ENCODE measurements at places on chromosomes 12 and 14.
A peak's percentile ranks its signal among the peaks of the same experiment; 100 is the strongest.

DNA sequence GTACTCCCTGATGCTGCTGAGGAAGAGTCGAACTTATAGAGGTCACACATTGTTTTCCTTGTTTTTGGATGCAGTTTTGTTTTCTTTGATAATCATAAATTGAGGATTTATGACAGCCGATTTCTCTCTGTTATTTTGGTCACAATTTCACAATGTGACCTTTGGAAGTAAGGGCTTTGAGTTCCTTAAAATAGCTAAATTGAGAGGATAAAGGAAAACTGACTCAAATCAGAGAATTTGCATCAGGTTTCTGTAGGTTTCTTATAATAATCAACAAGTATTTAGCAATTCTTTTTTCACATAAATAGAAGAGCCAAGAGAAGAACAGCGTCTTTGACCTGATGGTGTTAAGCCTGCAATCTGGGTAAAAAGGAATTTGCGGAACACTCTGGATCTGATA is 66.1 kb downstream of the ETV6 start:
- no peak for DNase-seq

DNA sequence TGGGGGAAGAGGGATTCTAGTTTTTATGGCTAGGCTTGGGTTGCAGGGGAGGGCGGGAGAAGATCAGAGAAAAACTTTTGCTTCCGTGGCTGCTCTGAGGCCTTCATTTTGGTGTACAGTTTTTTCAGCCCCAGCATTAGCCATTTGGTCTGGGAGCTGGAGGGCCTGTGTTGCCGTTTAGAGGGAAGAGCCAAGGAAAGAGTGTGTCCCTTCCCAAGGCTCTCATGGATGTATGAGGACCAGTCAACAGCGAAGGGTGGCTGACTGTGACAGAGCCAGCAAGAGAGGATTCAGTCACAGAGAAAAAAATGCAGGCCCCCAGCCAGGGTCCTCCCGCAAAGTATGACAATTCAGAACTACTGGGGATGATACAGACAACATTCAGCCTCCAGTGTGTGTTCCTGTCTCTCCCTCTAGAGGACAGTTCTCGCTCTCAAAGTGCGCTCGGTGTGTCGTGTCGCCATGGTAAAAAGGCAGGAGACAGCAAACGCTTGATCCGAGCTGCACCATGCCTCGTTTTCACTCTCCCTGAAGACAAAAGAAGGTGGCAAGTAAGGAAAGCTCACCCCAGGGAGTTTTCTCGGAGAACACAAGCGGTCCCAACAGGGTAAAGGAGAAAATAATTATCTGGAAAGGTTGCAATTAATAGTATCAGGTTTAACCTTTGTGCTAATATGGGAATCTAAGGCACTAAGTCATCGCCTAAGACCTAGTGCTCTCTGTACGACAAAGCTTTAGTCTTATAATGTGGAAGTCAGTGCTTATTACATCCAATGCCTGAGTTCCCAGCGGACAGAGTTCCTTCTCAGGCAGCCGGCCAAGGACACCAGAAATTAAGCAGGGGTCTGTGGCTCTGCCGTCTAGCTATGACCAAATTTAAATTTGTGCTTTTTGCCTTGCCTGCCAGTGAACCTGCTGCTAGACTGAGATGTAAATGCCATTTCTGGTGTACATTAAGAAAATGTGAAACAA is 157.3 kb upstream of the PLXNC1 start:
- no peak for DNase-seq

DNA sequence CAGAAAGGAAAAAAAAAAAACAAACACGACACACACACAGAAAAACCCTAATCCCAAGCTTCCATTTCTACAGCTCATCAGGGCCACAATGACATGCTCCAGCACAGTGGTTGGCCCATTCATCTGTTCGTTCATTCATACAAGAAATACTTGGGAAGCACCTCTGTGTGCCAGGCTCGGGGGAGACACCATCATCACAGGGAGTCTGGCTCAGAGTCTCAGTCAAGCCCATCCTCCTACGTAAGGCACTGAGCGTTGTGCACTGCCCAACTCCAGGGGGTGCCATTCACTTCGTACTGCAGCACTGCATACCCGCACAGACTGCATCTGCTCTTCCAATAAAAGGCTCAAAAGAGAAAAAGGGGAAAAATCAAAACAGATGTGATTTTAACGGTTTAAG is 15.3 kb downstream of the VPS37B start:
- no peak for DNase-seq

DNA sequence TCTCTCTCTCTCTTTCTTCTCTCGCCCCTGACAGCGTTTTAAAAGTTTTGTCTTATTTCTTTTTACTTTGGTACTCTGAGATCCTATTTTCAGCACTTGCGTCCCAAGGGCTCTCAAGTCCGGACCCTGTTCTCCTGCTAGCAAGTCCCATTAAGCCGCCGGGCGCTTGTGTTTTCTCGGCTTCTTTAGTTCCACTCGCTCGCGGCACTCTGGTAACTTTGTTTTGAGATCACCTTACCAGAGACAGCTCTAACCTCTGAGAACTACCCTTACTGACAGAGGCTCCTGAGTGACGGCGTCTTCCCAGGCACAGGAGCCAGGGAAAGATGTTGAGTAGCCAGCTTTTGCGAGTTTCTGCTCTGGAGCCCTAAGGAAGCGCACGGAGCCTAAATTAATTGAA is 2.7 kb upstream of the MYF5 start:
- DNase-seq, result no peak

- no peak for DNase-seq
Measured at GRCh38 chr12:227286-227915, 13.4 kb upstream of the SLC6A12 start.

DNA sequence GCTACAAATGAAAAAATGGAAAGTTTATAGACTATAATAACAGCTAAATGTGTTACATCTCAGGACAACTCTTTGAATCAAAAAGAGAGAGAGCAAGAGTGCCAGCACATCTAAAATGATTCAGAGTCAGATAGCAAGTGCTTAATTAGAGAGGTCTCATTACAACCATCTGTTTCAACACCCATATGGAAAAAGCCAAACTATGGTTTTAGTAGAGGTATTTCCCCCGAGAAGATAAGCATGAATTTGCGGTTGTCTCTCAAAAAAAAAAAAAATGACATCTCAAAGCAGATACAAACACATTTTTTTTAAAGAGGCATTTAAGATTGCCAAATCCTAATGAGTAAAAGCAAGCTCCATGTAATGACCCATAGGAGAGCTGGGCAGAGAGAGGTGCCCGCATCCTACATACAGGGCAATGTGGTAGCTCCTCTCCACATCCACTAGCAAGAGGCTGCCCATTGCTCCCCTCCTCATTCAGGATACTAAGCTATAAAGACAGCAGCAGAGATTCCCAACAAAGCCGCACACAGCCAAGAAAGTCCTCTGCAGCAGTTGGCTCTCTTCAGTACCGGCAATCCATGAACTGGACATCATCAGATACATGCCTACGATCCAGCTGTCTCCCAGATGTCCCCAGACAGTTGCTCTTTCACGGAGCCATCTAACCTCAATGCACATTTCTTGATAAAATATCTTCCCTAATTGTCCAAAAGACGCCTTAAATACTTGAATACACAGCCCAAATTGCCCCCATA is 100.4 kb downstream of the EFCAB11 start:
- DNase-seq, result no peak

DNA sequence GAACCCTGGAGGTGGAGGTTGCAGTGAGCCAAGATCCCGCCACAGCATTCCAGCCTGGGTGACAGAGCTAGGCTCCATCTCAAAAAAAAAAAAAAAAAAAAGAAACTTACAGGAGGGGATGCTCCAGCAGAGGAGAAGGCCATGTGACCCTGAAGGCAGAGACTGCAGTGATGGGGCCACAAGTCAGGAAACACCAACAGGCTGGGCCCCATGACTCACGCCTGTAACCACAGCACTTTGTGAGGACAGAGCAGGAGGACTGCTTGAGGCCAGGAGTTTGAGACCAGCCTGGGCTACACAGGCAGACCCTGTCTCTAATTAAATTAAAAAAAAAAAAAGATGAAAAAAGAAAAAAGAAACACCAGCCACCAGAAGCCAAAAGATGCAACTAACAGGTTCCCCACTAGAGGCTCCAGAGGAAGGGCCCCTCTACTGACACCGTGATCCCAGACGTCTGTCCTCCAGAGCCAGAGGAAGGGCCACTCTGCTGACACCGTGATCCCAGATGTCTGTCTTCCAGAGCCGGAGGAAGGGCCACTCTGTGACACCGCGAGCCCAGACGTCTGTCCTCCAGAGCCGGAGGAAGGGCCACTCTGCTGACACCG is 9.1 kb upstream of the GLT1D1 start:
- DNase-seq, result no peak

- DNase-seq, result no peak
Measured at GRCh38 chr14:74710480-74710879, 2.4 kb downstream of the AREL1 start.

- no peak for DNase-seq
Measured at GRCh38 chr12:52005903-52006703, 643 bp upstream of the TAMALIN start.

DNA sequence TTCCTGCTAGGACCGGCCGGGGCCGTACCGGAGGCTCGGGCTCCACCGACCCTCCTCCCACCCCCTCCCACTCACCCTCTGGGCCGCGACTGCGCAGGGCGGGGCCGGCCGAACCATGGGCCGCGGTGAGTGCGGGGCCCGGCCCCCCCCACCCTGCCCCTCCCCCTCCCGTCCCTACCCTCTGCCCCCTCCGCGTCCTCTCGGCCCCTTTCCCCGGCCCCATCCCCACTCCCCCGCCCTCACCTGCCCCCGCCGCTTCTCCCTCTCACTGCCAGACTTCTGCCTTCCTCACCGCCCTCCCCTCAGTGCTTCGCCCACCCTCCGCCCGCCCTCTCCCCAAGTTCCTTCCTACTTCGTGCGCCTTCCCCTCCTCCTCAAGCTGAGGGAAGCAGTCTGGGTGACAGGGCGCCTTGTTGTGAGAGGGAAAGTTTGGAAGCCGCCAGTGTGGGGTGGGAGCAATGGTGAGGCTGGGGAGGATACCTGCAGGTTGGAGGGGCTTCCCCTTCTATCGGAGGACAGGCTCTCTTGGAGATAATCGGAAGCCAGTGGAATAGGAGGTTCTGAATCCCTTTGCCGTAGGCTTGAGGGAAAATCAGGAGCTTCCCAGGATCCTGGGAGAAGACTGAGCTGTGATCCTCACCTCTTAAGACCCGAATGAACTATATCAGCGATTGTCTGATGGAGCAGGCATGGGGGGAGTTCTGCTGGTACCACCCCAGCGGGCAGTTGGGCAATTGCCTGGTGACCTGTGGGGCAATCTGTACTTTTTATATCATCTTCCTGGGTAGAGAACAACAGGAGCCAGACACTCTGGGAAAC is 472 bp downstream of the MBD6 start:
- no peak for DNase-seq

DNA sequence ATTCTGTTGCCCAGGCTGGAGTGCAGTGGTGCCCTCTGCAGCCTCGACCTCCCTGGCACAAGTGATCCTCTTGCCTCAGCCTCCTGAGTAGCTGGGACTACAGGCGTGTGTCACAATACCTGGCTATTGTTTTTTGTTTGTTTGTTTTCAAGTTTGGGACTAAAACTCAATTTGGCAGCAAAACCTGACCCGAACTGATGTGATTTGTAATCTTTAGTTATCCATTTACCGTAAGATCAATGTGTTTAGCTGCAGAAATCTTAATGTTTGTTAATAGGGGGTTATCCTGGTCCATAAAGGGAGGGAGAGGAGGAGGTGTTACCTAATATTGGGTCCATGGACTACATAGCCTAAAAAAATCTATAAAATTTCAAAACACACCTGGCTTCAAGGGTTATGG is 738 bp upstream of the C1S start:
- no peak for DNase-seq

DNA sequence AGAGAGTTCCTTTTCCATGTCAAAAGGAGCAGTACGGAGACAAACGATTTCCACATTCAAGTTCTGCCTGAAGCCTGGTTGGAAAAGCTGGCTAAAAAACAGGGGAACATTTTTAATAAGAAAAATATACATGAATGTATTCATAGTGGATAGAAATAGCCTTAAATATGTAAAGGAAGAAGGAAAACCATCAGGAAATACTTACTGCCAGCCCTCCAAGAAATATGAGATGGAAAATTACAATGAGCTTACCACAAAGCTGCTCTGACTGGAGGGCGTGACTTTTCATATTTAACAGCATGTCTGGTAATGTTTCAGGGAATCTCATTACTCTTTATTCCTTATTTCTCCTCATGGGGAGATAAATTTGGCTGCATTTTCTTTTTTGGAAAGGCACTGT is 75.9 kb upstream of the ZDHHC17 start:
- no peak for DNase-seq

- DNase-seq, result no peak
Measured at GRCh38 chr14:100086361-100086760, 21.1 kb downstream of the EVL start.

GRCh38 chr14:100294963-100295330 is 11.3 kb downstream of the SLC25A29 start:
- DNase-seq, result no peak

DNA sequence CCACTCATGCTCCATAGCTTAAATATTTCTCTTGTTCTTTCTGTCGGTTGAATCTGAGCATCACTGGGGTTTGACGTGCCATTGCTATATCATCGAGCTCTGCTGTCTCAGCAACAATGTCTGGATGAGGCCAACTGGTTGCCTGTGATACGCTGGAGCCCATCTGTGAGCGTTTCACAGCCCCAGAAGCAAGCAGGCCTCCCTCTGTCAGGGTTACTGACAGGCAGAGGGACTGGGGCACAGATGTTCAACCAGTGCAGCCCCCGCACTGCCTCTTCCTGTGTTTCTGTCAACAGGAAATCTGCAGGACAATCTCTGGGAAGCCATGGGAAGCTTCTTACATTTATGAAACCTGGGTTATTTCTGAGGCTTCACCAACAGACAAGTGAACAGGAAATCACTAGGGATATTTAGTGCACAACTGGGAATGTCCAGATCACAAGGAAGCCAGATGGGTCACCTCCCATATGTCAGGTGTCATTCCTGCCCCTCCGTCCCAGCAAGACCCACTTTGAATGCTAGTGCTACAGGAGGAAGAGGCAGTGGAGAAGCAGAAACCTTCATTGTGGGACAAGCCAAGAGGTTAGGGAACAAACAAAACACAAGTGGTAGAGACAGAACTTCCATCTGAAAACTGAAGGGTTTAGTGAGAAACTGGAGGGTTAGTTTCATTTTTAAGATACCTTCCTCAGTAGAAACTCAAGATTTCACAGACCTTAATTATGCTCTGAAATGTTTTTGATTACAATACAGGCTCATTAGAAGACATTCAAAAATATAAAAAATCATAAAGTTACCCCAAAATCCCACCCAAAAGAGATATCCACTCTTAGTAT is 24.1 kb downstream of the DMAC2L start:
- no peak for DNase-seq

GRCh38 chr12:11655842-11656241 is 6.4 kb downstream of the ETV6 start:
- no peak for DNase-seq

GRCh38 chr12:13937735-13938134 is 43.7 kb downstream of the GRIN2B start:
- no peak for DNase-seq

DNA sequence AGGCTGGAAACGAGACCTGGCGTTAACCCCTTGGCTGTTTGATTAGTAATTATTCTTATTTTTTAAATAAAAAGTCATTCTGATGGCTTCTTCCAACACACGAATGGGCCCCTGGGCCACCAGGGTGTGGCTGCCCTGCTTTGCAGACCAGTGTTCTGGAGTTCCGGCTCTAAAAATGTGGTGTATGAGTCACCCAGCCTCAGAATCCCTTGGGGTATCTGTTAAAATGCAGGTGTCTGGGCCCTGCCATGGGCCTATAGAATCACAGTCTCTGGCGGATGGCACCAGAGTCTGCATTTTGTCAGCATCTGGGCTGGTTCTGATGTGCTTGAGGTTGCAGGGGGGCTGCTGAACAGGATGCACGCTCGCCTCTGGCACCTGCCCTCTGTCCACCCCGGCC is 2.5 kb upstream of the PSMC1 start:
- no peak for DNase-seq

GRCh38 chr14:100640471-100641273 is 53.5 kb upstream of the BEGAIN start:
- DNase-seq, result peak; percentile 56
